ENCODE measurements at places on chromosomes 12 and 14. TPM values are rescaled to one million over a fixed set of nuclear protein-coding genes. Genes with fewer than 3 reads are reported as not detected.

Gene COX8C
- total RNA-seq: not detected

Gene OAS2
- total RNA-seq: 4.0 TPM

Gene HOXC6
- 0.35 TPM for total RNA-seq

Gene CDKL1
- 3.2 TPM for total RNA-seq

Gene LTBP2
- 99.9 TPM for total RNA-seq

Gene EIF2S3B
- total RNA-seq: 15.0 TPM

Gene TCL1B
- not detected for total RNA-seq

Gene YEATS4
- 6.7 TPM for total RNA-seq

Gene WBP11
- 14.1 TPM for total RNA-seq

Measured in smooth muscle cell of the coronary artery (primary cell).